AG04450 (cell line): ENCODE measurements at places on chromosomes 7 and 10. TPM values are rescaled to one million over a fixed set of nuclear protein-coding genes. Genes with fewer than 3 reads are reported as not detected.

PNLIP gene
- polyA plus RNA-seq = not detected in 2 replicates

CALCR gene
- not detected in 2 replicates for polyA plus RNA-seq

SOSTDC1 gene
- 0.11 and 0.14 TPM in 2 replicates for polyA plus RNA-seq

PDZD7 gene
- polyA plus RNA-seq = 0.27 and 0.60 TPM in 2 replicates
